ENCODE measurements at places on chromosomes 1 and 21. TPM values are rescaled to one million over a fixed set of nuclear protein-coding genes. Genes with fewer than 3 reads are reported as not detected.

DNA sequence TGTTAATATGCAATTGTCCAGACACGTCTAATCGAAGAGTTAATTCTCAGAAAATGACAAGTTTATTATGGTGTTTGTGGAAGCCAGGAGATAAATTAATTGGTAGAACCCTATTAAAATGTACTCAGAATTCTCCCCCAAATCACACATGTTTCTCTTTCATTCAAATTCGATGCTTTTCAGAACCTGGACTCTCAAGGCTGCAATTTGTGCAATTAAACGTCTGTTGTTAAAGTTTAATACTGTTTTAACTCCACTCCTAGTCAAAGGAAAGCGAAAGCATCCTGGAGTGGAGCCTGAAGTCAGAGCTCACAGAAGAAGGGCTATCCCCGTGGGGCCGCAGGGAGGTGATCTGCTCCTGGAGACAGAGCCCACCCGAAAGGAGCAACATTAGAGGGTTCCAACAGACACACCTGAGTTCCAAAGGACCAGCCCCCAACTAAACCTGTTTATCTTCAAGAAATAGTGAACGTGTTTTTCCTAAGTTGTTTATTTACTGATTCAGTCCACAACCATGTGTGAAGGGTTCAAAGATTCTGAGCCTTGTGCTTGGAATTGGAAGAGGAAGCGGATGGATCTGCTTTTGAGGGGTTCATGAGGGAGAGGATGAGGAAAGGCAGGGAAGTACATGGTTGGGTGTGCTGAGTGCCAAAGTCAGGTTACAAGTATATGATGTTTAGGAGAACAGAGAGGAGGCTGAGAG, 68.0 kb upstream of the AKT3 start:
- no peak for DNase-seq

GRCh38 chr1:169100208-169100607, 6.3 kb upstream of the ATP1B1 start:
- no peak for DNase-seq

- DNase-seq: no peak
Measured at GRCh38 chr1:153526132-153526543, 9.7 kb downstream of the S100A6 start.

NBPF6 gene
- not detected for total RNA-seq

RNU1-3 gene
- total RNA-seq: under 0.01 TPM

TMOD4 gene
- total RNA-seq: not detected
